Naive thymus-derived CD4-positive, alpha-beta T cell (primary cell): ENCODE measurements at places on chromosomes 4 and X.
A peak's percentile ranks its signal among the peaks of the same experiment; 100 is the strongest.

- DNase-seq, result no peak
Measured at GRCh38 chr4:169603312-169603711, 9.1 kb downstream of the NEK1 start.

DNA sequence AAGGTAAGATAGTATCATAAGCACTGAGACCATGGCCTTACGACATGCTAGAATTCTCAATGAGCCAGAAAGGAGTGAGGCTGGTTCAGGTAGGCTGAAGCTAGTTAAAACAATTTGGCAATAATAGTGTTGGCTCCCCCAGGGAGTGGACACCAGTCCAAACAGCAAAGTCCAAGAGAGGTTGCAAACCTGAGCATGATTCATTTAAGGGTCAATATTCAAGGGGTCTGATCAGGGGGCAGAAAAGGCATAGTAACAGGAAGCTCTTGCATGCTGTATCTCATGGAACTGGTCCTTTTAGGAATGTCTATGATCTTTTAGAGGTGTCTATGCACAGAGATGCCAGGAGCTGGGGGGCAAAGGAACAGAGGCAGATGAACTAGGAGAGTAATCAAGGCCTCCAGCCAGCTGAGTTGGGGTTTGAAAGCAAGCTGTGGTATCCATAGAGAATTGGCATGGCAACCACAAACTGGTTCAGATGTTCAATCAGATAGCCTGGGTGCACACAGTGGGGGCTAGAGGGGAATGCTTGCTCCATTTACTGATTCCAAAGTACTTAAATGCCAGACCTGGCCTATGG lies 5.1 kb downstream of the GJB1 start:
- DNase-seq, result no peak

DNA sequence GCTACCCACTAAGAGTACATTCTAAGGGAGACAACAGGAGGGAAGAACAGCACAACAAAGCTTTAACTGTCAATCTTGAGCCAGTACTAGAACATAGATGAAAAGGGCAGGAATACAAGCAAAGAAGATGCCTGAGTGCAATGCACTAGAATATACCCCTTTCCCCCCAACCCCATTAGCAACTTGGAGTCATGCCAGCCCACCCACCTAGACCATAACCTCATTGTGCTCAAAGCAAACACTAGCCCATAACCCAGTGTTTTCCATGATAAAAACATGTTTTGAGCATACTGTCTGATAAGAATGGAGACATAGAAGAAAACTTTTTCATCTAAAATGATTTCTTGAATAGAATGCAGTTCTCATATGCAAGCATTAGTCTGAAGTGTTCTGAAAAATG lies 183.2 kb downstream of the RAP1GDS1 start:
- DNase-seq, result no peak

- no peak for DNase-seq
Measured at GRCh38 chrX:69179380-69179911, 14.2 kb upstream of the PJA1 start.

DNA sequence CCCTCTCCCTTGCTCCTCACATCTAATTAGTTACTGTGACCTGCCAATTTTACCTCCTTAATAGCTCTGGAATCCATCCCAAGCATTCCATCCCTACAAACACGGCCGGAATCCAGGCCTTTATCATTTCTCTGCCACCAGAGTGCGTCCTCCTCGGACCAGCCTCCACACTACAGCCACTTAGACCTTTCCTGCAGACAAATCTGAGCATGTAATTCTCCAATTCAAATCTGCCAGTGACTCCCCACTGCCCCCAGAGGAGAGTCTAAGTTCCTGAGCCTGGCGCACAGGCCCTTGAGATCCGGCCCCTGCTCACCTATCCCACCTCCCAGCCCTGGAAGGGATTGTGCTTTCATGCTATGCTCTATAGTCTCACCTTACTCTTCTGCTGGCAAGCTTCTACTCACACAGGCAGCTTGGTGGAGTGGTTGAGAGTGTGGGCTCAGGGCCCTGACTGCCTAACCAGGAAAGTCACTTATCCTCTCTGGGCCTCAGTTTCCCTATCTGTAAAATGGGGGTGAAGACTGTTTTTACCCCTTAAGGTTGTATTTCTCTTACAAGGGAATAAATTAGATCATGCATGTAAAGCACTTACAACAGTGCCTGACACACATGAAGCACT lies 31.2 kb downstream of the PJA1 start:
- no peak for DNase-seq

- DNase-seq, result no peak
Measured at GRCh38 chrX:11329021-11329420, 35.8 kb downstream of the AMELX start.

DNA sequence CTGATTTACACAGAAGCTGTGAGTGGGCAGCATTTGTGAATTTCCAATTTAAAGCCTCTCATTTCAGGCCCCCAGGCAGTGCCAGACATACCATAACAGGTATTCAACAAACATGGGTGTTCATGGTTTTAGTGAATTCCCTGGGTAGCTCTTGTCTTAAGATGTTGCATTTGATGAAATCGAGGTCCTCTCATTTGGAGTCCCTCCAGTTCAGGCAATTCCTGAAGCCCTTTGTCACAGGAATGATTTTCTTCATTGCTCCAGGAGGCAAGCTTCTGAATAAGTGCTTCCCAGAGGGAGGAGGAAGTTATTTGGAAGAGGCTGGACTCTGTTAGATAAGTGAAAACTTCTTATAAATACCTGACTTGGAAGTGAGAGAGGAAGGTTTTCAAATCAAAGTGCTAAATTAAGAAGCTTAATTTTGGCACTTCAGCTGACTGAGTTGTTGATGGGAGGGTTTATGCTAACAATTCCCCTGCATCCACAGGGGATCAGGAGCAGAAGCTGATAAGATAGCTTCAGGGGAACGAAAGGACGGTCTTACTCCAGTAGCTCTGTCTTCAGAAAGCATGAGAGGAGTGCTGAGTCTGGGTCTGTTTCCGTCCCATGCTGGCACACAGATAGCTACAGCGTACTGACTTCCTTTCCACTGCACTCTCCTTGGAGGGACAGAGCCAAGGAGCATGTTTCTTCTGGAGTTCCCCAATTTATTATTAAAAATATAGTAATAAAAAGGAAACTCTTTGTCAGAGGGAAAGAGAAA lies 543.1 kb downstream of the GBA3 start:
- no peak for DNase-seq

- peak; percentile 24 for DNase-seq
Measured at GRCh38 chr4:164731827-164732474, 22.0 kb upstream of the SMIM31 start.
